Spinal cord (tissue), 10 donors: ENCODE measurements at places on chromosomes 2 and 18. TPM values are rescaled to one million over a fixed set of nuclear protein-coding genes. Genes with fewer than 3 reads are reported as not detected.

GRCh38 chr2:96407041-96407918 lies 71.7 kb downstream of the NCAPH start:
- H3K4me3 ChIP-seq = no peak overlapping the region
- no peaks in the 10 kb centered on the region for H3K36me3 ChIP-seq
- H3K27ac ChIP-seq = peak overlapping the region; percentile 88
- DNase-seq = no peak

- H3K4me1 ChIP-seq = no peaks in the 10 kb centered on the region
- no peak for DNase-seq
- H3K27me3 ChIP-seq = no peaks in the 10 kb centered on the region
- no peak overlapping the region for H3K27ac ChIP-seq
- H3K36me3 ChIP-seq = no peaks in the 10 kb centered on the region
These were observed 351.7 kb upstream of the DCC start for GRCh38 chr18:51988277-51988676.

DNA sequence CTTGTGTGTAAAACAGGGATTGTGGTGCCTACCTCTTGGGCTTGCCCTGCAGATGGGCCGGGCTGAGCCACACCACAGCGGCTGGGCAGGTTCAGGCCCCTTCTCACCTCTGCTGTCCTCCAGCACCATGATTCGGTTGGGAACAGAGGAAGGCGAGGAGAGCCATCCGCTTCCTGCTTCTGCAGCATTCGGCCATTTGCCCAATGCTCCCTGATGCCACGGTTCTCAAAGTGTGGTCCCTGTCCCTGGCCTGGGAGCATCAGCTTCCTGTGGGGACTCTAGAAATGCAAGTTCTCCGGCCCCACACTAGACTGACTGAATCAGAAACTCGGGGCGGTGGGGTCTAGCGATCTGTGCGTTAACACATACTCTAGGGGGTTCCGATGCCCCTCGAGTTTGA lies 65.1 kb downstream of the RRM2 start:
- DNase-seq = no peak
- H3K4me3 ChIP-seq = no peak overlapping the region

GRCh38 chr18:26468931-26469340 lies 79.4 kb downstream of the KCTD1 start:
- peaks cover 12% of the 10 kb centered on the region for H3K4me1 ChIP-seq
- H3K36me3 ChIP-seq = peaks cover 23% of the 10 kb centered on the region
- peak; percentile 34 for DNase-seq

The ITPRIPL1 gene
- 2.2 TPM for polyA plus RNA-seq

DNA sequence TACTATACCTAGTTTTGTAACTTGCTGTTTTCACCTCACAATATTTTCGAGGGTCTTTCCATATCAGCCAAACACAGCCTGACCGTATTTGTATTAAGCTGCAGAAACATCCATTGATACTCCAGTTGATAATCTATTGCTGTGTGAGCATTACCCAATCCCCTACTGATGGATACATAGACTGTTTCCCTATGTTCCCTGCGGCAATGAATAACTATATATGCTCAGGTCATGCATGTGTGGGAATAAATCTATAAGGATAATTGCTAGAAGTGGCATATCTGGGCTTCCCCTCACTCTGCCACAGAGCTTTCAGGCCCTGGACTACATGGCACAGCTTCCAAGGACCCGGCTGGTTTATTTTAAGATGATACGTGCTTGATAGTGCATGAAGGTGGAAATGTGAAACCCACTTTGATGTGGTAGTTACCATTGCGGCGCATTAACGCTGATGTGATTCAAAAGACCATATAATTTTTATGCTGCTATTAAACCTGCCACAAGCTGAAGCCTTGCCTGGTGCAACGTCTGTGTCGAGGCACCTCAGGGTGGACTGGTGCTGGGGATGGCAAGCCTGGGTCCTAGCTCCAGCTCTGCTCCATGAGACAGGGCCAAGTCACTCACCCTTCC lies 130.8 kb upstream of the MSH6 start:
- no peaks in the 10 kb centered on the region for H3K27me3 ChIP-seq
- H3K4me3 ChIP-seq = no peak overlapping the region
- no peak overlapping the region for H3K27ac ChIP-seq
- no peaks in the 10 kb centered on the region for H3K36me3 ChIP-seq

The CNTNAP5 gene
- polyA plus RNA-seq = 16.7 TPM

The ALLC gene
- 0.71 TPM for polyA plus RNA-seq
